GM12878 (cell line): ENCODE measurements at places on chromosomes 2 and 18. TPM values are rescaled to one million over a fixed set of nuclear protein-coding genes. Genes with fewer than 3 reads are reported as not detected.

TMEM150A gene
- 2.5 and 3.8 TPM in 2 replicates for total RNA-seq

RAB6C gene
- not detected in 2 replicates for total RNA-seq

ATG16L1 gene
- total RNA-seq, result 25.1 and 26.6 TPM in 2 replicates

EPB41L3 gene
- total RNA-seq, result 0.21 and 0.69 TPM in 2 replicates

RGPD4 gene
- not detected in 2 replicates for total RNA-seq

LAMA3 gene
- 4.5 and 5.7 TPM in 2 replicates for total RNA-seq

SALL3 gene
- 0.10 TPM in 1 of 2 replicates, not detected in the other for total RNA-seq

CCBE1 gene
- 0.08 and 0.49 TPM in 2 replicates for total RNA-seq

MOGAT1 gene
- total RNA-seq, result not detected in 2 replicates

LONRF2 gene
- 0.03 and 0.08 TPM in 2 replicates for total RNA-seq

PRPF40A gene
- total RNA-seq, result 145 and 151 TPM in 2 replicates

PRR30 gene
- not detected in 2 replicates for total RNA-seq

DNA sequence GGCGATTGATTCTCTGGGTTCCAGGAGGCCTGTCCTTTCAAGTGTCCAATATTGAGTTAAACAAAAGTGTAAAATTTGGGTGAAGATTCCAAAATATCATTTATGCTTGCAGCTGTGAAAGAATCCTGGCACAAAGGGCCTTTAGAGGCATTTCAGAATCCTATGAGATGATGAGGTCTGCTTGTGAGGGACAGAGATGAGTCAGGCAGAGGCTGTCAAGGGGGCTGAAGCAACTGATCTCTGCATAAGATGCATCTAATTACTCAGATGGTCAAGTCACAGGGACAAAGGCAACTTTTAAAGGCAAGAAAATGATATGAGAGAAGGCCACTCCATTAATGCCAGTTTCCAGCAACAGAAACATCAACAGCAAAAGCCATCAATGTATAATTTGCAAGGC lies 78.8 kb downstream of the FHOD3 start:
- no peak for DNase-seq

- no peak for DNase-seq
Observed at GRCh38 chr2:237980751-237981150, 13.9 kb downstream of the UBE2F start.

- no peak for DNase-seq
Observed at GRCh38 chr2:167140767-167141166, 252.5 kb downstream of the XIRP2 start.

DNA sequence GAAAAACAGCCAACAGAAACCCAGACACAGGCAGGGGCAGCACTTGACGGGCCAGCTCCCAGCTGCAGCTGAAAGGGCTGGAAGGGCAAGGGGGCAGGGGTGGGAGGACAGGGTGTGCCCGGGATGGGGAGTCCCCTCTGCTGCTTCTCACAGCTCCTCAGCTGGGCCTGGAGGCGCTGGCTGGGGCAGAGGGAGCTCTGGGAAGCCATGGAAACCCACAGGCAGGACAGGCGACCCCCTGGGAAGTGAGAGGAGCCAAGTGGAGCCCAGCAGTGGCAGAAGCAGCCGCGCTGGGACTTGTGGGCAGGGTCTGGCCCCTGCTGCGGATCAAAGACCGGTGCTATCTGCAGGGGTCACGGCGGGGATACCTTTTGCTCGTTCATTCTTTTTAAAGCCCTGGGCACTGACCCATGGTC lies 20.7 kb downstream of the OTOF start:
- no peak for DNase-seq

GRCh38 chr2:71735676-71736075 lies 282.3 kb downstream of the DYSF start:
- DNase-seq, result no peak

DNA sequence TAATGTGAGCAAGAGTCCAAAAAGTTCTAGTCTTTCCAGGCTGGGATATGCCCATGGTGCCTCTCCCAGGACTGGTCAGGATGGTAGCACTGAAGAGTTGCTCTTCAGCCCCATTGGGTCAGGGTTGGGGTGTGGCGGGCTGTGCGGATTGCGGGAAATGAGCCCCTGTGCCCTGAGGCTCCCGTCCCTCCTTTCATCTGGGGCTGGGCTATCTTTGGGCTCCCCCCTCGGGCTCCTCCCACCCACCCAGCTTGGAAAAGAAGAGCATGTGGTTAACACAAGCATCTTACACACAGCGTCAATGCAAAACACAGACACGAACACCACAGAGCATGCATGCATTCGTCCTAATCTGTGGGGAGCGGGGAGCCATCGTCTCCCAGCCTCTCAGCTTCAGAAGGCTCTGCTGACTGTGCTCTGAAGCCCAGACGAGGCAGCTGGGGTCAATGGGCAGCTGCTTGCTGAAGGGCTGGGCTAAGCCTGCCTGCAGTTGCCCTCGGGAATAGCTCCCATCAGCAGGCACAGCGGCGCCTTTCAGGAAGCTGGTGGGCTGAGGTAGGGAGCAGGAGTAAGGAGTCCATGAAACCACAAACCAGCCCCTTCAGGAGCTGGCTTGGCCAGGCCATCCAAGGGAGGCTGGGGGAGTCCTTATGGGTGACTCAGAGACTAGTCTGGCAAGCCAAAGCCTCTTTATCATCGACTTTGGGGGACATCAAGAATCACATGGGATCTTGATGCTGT lies 112.9 kb downstream of the CLIP4 start:
- DNase-seq, result no peak

GRCh38 chr2:37827911-37828511 lies 97.1 kb upstream of the RMDN2 start:
- DNase-seq, result no peak

GRCh38 chr2:241702155-241703031 lies 554 bp downstream of the ING5 start:
- peak; percentile 37 for DNase-seq

GRCh38 chr18:7592305-7593071 lies 25.4 kb downstream of the PTPRM start:
- DNase-seq, result no peak

DNA sequence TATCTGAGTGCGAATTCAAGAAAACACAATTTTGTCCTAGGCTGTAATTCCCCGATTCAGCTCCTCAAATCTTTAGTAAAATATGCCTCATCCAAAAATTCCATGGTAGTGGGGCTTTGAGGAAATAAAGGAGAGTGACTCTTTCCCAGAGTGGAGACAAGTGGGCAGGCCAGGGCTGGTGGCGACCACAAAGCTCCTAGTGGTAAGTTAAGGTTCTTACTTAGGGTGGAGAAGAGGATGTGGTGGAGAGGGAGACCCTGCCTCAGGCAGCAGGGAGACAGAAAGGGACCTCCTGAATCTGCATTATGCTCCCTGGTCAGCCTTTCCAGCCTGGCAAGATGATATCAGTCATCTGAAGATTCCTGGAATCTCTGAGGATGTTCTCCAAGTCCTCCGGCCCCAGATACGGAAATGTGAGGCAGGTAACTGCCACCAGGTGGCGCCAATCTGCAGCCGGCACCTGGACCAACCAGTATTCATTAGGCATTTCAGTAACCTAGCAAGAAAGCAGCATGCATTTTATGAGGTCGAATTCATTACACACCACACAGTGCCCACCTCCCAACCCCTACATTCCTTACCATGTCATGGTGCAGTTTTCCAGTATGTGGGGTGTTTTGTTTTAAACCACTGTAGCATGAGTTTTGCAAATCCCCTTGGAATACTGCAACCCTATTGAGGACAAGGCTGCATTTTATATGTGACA lies 106.4 kb downstream of the POLE4 start:
- no peak for DNase-seq

DNA sequence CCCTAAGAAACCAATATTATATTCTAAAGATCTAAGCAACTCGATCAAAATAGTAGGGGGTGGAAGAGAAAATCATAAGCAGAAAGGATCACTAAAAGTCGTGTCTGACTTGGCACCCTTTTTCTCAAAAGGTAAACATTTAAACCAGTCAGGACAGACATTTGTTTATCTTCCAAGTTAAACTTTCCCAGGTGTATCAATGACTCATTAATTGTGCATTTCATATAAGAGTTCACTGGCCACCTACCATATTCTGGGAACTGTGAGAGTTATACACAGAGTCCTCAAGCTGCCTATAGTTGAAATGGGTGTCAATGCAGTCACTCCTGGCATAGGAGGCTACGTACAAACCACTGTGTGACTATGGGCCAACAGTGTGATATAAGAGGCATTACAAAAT lies 4.8 kb upstream of the ACVR1 start:
- DNase-seq, result no peak

DNA sequence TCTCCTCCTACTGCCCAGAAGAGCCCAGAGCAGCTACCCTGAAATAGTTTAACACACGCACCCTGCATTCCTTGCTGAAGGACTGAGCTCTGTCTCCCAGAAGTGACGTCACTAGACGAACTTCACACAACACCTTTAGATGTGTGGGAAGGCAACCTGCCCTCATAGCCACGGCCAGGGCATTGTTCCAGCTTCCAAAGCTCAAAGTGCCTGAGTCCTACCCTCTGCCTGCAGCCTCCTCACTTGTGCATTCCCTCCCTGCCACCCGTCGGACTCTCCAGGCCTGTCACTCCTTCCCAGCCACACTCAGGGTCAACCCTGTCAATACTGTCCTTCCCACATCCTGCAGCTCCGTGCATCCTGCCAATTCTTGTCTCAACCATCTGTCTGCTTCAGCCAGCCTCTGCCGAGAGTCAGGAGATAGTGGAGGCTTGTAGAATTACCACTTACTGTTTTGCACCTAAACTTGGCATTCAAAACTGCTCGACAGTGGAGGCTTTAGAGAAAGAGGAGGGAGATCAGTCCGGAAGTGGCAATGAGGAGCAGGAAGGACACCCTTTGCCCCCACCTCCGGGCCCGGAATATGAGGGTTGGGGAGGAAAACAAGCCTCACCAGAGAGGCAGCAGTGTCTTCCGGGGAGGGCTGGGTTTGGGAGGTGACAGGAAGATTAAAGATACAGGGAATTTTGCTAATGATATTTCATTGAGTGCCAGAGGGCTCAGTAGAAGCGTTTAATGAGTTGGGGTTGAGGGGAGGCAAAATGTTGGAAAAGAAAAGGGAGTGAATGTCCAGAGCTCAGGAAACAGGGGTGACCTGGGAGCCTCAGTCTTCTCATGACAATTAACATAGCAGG lies 72.3 kb upstream of the ATG16L1 start:
- no peak for DNase-seq

GRCh38 chr2:36433311-36434217 lies 78.0 kb downstream of the CRIM1 start:
- no peak for DNase-seq

GRCh38 chr2:223039618-223040017 lies 12.4 kb upstream of the KCNE4 start:
- DNase-seq, result no peak

GRCh38 chr2:54666634-54667265 lies 56.7 kb upstream of the EML6 start:
- no peak for DNase-seq

GRCh38 chr2:206212673-206213513 lies 53.2 kb downstream of the EEF1B2 start:
- DNase-seq, result no peak

DNA sequence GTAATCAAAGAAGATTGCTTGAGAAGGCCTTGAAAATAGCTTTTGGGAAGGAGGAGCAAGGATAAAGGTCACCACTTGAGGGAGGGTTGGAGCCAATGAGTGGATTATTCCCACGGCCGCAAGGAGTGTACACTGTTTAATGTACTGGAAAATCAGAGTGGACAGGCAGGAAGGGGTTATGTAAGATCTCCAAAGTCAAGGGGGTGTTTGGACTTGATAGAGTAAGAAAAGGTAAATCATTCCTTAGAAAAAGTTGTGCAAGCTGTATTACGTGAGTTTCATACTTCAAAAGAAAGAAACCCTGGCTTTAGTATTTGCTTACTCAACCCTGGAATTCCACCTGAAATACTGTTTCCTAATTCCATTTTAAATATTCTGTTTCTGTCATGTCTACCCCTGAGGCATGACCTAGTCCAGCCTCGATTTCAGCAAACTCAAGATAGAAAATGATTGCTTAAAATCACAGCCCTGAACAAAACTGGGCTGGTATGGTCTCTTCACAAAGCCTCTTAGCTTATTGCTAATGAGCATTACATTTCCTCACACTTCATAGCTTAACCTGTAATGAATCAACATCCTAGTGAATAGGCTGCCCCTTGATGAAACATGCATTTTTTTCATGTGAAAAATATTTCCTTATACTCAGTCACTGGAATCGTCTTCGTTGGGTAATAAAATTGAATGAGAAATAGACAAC lies 1.1 kb downstream of the MREG start:
- no peak for DNase-seq

DNA sequence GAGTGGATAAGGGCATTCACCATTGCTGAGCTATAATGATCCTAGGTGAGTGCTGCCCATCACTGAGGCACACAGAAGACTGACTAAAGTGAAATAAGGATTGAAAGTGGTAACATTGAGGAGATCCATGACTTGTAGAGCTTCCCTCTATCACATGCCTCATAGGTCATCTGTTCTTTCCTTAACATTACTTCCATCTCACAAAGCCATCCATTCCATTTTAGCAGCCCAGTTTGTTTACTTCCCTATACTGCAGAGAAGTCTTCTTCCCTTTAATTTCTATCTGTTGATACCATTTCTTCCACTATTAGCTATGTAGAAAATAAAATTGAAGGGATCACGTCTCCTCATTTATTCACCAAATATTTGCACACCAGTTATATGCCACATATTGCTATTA lies 32.1 kb downstream of the ME2 start:
- no peak for DNase-seq

DNA sequence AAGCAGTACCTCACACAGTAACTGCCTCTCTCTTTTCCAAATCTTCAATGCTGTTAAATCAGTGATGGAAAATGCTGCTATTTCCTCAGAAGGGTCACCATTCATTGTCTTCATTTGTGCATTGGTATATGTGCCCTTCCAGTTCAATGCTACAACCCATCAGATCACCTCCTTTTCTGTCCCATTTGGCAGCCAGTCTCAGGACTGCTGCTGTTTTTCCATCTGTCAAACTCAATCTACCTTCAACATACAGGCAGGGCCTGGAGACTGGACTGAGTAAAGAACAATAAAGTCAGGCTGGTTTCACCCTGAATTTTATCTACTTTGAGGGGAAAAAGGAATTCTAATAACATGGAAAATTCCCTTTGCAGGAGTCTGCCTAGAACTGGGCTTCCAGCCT lies 17.9 kb downstream of the ZNF385B start:
- no peak for DNase-seq

GRCh38 chr18:78768656-78769501 lies 210.7 kb upstream of the SALL3 start:
- no peak for DNase-seq

GRCh38 chr2:112345030-112346027 lies 69.9 kb downstream of the ZC3H6 start:
- no peak for DNase-seq

GRCh38 chr2:40477361-40477760 lies 25.5 kb upstream of the SLC8A1 start:
- no peak for DNase-seq

- DNase-seq, result no peak
Observed at GRCh38 chr2:46589356-46589755, 110.0 kb downstream of the TMEM247 start.

DNA sequence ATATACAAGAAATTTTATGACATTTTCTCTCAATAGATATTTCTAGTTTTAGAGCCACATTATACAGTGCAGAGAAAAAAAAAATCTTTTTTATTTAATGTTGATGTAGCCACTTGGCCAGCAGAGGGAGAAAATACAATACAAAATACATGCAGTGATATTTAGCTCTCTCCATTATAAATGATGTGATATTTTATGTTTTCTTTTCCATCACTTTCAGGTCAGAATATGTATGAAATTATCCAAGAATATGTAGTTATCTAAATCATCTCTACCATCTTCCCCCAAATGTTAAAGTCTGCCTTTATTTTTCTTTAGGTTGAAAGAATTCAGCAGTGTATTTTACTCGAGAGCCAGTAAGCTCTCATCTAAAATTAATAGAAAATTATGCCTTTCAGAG lies 533.6 kb upstream of the FSHR start:
- no peak for DNase-seq
